ENCODE measurements at places on chromosomes 6 and 20.
A peak's percentile ranks its signal among the peaks of the same experiment; 100 is the strongest.

- peak; percentile 44 for DNase-seq
Measured at GRCh38 chr20:37521061-37521771, at the start of gene NNAT. NNAT (plus strand) TSS chr20:37521250; CDS start chr20:37521332, 82 bp downstream.

- DNase-seq = no peak
Measured at GRCh38 chr6:136782021-136782770, 10.1 kb downstream of the MAP3K5 start.

- DNase-seq = no peak
Measured at GRCh38 chr6:28206928-28207509, 18.1 kb upstream of the ZSCAN9 start.

- no peak for DNase-seq
Measured at GRCh38 chr20:40339661-40340449, 349.2 kb downstream of the MAFB start.

GRCh38 chr6:26284537-26285142, 80.4 kb upstream of the BTN3A2 start:
- peak; percentile 53 for DNase-seq

All from cerebellar cortex (tissue), 1 donor.